ENCODE measurements at places on chromosomes 13 and 19. TPM values are rescaled to one million over a fixed set of nuclear protein-coding genes. Genes with fewer than 3 reads are reported as not detected.

DNA sequence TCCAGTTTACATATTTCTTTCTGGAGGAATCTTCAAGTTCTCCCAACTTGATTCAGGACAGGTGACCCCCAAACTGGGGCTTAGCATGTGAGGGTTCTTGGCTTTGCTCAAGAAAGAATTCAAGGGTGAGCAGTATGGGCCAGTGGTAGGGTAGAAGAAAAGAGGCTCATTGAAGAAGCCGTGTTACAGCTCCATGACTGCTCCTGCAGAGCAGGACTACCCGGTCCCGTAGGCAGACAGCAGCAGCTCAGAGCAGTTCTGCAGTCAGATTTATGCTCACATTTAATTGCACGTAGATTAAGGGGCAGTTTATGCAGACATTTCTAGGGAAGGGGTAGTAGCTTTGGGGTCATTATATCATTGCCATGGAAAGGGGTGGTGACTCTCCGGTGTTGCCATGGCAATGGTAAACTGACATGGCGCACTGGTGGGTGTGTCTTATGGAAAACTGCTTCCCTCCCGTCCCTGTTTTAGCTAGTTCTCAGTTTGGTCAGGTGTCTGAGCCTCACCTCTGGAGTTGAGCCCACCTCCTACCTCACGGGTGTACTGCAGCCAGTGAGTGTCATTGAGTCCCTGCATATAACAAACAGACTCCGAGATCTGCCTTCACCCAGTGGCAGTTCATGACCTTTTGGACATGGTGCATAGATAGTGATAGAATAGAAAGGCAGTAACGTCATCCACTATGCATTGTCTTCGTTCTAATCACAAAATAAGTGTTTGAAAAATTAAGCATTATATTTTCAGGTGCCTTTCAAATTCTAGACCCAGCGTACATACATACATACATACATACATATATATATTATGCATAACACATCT is 16.0 kb upstream of the ZNF792 start:
- DNase-seq = no peak

DNA sequence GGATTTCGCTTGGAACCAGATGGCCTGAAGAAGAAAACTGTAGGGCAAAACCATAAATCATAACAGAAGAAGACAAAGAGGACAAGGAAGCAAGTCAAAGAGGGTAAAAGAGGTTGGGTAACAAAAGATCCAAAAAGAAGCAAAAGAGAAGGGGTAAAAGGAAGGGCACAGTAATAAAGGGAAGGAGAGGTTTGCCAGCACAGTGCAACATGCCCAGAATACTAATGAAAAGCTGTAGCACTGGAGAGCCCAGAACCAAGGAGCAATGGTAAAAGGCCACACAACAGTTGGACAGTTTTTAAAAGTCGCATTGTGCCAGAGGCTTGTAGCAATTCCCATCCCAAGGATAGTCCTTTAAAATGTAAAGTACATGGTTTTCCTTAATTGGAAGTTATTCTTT is 506.6 kb downstream of the PCDH9 start:
- no peak for DNase-seq

- no peak for DNase-seq
Observed at GRCh38 chr13:61110732-61111131, 304.9 kb downstream of the PCDH20 start.

GRCh38 chr19:5326986-5327623 is 13.5 kb downstream of the PTPRS start:
- DNase-seq = no peak

The VSIG10L gene
- 1.2 TPM for total RNA-seq
